Omental fat pad (tissue), 4 donors: ENCODE measurements at places on chromosomes 3 and 15. TPM values are rescaled to one million over a fixed set of nuclear protein-coding genes. Genes with fewer than 3 reads are reported as not detected.

The SELENOK gene
- 44.5 TPM for total RNA-seq

The TMEM45A gene
- total RNA-seq: 24.2 TPM

The UNC13C gene
- total RNA-seq: not detected

The GPR156 gene
- 0.75 TPM for total RNA-seq

The NUSAP1 gene
- total RNA-seq: not detected

The TRIM59 gene
- 1.6 TPM for total RNA-seq

The SEMA3G gene
- 21.3 TPM for total RNA-seq

The IRAK2 gene
- total RNA-seq: 6.1 TPM

The ECE2 gene
- total RNA-seq: not detected

The CCDC191 gene
- total RNA-seq: 1.9 TPM

The MANF gene
- total RNA-seq: 54.7 TPM

The COL6A5 gene
- not detected for total RNA-seq

The CCDC80 gene
- 275 TPM for total RNA-seq

The MUC4 gene
- 0.09 TPM for total RNA-seq

The CAMK2N2 gene
- total RNA-seq: not detected

The CP gene
- total RNA-seq: 4.8 TPM

The PARL gene
- 51.9 TPM for total RNA-seq

The IL1RAP gene
- 11.3 TPM for total RNA-seq

The ESYT3 gene
- 0.75 TPM for total RNA-seq

The GABRR3 gene
- total RNA-seq: not detected

The SLC27A2 gene
- 11.4 TPM for total RNA-seq

The MAP1A gene
- total RNA-seq: 6.2 TPM
